Stimulated activated CD4-positive, alpha-beta T cell treated with anti-CD3 and anti-CD28 coated beads, Interleukin-1b, Interleukin-23, amount 100 ng/mL, for 4 hours (primary cell): ENCODE measurements at places on chromosomes 2 and 18.

DNA sequence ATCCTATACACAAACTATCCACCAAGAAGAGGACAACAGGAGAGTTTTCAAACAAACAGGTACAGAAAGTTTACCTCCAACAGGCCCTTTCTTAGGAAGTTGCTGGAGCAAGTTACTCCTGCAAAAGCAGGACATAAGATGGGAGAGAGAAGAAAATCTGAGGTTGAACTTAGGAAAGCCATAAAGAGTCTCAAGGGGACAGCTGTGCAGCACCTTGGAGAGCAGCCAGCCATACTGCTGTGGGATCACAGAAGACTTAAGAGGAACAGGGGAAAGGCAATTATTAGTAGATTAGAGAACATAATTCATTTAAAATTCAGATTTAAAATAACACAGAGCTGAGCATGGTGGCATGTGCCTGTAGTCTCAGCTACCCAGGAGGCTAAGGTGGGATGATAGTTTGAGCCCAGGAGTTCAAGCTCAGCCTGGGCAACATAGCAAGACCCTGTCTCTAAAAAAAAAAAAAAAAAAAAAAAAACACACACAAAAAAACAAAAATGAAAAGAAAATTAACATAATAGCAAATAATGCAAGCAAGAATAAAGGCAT lies 148.1 kb upstream of the SIX3 start:
- DNase-seq, result no peak

- no peak for DNase-seq
Measured at GRCh38 chr18:27661320-27662018, 476.4 kb upstream of the CHST9 start.

DNA sequence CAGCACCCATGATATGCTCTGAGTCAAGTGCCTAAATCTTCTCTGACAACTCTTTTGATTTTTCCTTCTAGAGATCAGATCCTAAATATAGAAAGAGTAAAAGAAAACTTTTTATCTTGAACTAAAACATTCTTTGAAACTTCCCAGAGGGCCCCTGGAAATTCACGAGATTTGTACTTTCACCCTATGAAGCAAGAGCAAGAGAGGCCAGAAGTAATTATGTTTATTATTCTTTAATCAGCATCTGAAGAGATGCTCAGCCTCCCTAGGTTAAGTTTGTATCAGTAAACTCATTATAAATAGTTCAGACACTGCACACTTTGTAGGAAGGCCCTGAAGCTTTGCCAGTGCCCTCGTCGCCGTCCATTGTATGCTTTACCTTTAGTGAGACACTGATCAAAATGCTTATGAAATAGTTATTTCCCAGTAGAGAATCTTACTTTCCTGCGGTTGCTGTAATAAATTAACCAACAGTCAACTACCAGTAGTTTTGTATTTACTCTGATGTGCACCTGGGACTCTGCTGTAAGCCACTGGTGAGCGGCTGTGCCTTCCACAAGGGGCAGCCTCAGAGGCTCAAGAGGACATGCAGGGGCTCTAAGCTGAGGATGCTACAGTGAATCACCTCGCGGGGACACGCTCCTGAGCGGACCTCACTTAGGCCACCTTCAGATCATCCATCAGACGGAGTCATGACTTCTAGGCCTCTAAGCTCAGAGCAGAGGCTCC lies 71.9 kb downstream of the BIN1 start:
- no peak for DNase-seq

DNA sequence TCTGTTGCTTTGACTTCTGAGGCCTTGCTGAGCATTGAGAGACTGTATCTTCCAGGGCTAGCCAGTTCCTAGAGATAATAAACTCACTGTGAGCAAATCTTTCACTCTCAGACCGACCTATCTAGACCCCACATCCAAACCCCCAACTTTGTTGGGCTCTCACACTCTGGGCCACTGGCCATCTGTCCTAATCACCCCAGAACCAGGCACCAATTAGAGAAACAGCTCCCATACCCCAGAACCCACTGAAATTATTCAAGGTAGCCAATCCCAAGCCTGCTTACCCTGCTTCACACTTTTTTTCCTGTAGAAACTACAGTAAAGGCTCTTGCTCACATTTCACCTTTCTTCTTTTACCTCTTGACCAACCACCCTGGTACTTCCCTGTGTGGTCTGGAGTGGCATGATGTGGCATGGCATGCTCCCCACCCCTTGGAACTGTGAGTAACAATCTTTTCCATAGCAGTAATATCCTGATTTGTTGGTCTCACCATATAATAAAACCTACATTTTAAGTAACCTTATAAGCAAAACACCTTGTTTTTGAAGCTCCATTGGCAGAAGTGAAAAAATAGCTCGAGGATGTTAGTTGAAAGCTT lies 55.2 kb downstream of the ANKRD12 start:
- DNase-seq, result no peak

- no peak for DNase-seq
Measured at GRCh38 chr2:4528773-4529172, 825.4 kb downstream of the DCDC2C start.

- DNase-seq, result no peak
Measured at GRCh38 chr18:46096651-46097300, 1.3 kb downstream of the ATP5F1A start.

DNA sequence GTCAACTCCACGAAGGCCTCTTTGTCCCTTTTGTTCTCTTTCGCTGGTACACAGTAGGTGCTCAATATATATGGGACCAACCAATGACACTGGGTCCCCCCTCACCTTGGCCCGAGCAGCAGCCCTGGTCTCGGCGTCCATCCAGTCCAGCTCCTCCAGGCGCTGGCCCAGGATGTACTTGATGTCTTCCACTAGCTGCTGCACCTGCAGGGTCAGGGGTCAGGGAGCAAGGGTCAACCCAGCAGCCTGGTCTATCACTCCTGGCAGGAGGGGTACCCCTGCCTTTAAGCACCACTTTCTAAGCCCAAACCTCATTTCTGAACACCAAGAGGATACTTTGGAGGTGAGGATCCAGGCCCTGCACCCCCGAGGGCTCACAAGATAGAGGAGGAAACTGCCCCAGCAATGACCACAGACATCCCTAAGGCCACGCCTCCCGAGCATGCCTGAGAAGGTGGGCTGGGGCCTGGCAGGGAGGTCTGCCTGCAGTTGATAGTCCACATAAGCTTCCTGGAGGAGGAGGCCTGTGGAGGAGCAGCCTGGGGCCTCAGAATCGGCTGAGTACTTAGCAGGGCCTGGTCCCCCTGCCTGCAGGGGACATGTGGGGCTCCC lies 4.2 kb downstream of the ECEL1 start:
- no peak for DNase-seq

- no peak for DNase-seq
Measured at GRCh38 chr18:13368080-13368813, 149.7 kb downstream of the LDLRAD4 start.

DNA sequence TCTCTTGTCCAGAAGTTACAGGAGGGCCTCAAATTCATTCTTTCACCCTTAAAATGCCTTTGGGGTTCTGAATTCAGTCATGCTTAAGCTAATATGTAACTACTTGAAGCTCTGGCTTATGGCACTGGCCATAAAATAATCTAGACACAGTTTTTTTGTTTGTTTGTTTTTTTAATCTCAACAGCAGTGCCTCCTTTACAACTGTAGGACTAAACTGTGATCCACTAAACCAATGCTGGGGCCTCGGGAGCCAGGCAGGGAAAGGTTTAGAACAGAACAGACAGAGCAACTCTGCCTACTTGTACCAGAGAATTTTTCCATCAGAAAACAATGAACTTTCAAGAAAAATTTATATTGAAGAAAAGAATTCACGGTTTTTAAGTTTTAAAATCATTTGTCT lies 1.7 kb downstream of the STAM2 start:
- DNase-seq, result no peak

DNA sequence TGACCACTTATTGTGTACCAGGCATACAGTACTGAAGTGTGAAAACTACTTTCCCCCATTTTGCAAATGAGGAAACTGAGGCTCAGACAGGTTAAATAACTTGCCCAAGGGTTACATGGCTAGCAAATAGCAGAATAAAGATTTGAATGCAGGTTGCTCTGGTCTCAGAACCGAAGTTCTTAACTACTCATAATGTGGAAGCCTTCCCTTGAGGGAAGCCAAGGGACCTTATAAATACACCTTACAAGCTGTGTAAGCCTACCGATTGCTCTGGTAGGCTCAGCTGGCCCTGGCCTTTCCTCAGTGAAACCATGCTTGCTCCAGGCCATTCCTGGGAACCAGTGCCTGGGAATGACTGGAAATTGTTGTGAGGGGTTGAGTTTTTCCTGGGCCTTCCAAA lies 114.6 kb upstream of the CDCA7 start:
- no peak for DNase-seq

DNA sequence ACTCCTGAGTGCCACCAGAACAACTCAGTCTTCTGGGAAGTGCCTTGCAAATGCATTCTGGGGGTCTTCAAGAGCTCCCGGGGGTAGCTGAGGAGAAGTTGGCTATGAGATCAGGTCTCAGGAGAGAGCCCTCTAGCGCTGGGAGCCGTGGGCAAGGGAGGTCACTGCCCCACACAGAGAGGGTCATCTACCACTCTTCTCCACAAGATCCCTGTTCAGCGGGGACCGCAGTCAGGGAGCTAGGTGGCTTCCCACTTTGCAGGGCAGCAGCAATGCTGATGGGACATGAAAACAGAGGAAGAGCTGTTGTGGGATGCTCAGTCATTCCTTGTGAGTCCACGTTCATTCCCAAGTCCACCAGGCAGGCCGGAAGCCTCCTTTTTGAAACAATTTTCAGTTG lies 66.6 kb downstream of the ACKR3 start:
- DNase-seq, result no peak

DNA sequence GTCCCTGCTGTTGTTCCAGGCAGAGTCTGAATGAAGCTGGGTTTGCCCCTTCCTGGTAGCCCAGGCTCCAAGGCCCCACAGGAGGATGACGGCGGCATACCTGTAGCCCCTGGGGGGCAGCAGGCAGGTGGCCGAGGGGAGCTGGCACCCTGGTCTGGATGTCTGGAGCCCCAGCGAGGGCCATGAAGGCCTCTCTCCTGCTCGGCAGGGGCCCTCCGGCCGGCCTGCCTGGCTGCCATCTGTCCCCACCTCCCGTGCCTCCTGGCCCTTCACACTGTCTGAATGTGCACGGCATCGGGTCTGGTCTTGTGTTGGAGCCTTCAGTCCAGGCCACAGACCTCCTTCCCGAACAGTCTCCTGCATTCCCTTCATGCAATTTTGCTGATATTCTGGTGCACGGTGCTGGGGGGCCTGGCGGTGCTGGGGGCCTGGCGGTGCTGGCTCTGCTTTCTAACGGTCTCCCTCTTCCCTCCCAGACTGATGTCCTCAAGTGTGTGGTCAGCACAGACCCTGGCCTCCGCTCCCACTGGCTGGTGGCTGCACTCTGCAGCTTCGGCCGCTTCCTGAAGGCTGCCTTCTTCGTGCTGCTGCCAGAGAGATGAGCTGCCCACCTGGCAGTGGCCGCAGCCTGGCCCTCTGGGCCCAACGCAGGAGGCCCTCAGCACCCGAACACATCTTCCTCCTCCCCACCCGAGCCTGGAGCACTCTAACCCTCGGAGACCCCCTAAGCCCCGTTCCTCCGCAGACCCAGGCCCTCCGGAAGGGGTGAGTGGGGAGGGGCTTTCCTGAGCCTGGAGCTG lies 13.5 kb downstream of the BOK start:
- DNase-seq, result no peak

DNA sequence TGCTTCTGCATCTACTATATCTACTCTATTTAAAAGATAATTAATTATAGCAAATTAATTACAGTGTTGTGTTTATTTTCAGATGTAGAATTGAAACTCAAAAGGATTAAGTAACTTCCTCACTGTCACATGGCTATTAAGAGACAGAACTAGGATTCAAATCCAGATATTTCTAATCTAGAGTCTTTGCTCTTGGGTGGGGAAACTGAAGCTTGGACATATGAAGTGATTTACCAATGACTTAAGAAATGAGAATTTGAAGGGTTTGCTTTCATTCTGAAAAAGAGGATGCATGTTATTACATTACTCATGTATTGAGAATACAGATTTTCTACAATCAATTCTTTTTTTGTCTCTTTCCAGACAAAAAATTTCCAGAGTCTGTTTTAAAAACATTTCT lies 191.5 kb upstream of the SMAD7 start:
- no peak for DNase-seq

DNA sequence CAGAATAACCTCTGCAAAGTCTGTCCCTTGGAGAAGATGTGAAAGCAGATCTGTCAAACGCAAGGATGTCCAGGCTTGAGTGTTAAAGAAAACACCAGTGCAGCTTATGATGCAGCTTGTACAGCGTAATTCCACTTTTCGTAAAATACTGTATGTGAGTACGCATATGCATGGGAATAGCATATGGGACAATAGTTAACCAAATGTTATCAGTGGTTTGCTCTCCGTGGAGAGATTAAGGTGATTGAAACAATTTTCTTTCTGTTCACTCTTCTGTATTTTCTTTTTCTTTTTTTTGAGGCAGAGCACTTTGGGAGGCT lies 27.2 kb downstream of the ATOH8 start:
- no peak for DNase-seq

- no peak for DNase-seq
Measured at GRCh38 chr2:199929262-199929661, 18.2 kb downstream of the C2orf69 start.
